T-cell (primary cell): ENCODE measurements at places on chromosomes 3 and 15. TPM values are rescaled to one million over a fixed set of nuclear protein-coding genes. Genes with fewer than 3 reads are reported as not detected.

The TRIM59 gene
- 17.7 TPM for total RNA-seq

The CAV3 gene
- not detected for total RNA-seq

The FSD2 gene
- total RNA-seq = not detected

- no peaks in the 10 kb centered on the region for H3K36me3 ChIP-seq
- no peak for DNase-seq
- H3K27ac ChIP-seq = no peak overlapping the region
- no peaks in the 10 kb centered on the region for H3K4me1 ChIP-seq
Measured at GRCh38 chr3:42495393-42495792, 7.0 kb upstream of the VIPR1 start.

- H3K27me3 ChIP-seq = no peaks in the 10 kb centered on the region
- DNase-seq = no peak
- no peaks in the 10 kb centered on the region for H3K4me1 ChIP-seq
Measured at GRCh38 chr3:174337227-174337626, 521.9 kb upstream of the NAALADL2 start.
